ENCODE measurements at places on chromosomes 3 and 15.

DNA sequence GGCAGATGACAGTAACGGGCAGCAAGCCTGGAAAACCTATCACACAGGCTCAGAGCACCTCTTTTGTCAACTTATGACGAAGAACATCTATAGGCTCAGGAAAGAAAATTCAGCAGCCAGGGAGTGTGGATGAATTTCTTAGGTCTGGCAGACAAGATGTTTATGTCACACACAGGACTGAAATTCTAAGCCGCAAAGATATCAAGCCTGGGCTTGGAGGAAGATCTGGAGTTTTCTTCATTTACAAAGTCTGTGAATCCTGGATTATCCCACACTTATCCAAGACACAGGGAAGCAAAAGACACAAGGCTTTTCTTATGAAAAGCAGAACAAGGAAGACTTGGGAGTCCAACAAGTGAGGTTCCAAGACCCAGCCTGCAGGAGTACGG lies 23.4 kb upstream of the CHCHD6 start:
- no peak for DNase-seq

DNA sequence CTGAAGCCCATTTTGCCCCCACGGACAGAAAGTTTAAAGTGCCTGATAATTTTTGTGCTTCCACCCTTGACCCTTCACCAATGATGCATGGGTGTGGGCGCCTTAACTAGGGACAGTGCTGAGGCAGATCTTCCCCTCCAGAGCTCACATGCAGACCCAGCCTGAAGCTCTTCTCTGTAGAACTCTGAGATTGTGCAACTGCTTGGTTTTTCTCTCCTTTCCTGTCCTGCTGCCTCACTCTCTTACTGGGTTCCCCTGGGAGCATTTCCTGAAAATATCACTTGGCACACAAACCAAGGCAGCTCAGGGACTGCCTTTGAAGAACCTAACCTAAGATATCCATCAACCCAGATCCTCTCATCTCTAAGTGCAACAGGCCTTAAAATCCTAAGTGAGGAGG lies 220.3 kb upstream of the STT3B start:
- DNase-seq, result no peak

- DNase-seq, result no peak
Observed at GRCh38 chr3:34073961-34074360, 275.5 kb downstream of the PDCD6IP start.

GRCh38 chr3:85270488-85270887 lies 311.7 kb downstream of the CADM2 start:
- DNase-seq, result no peak

DNA sequence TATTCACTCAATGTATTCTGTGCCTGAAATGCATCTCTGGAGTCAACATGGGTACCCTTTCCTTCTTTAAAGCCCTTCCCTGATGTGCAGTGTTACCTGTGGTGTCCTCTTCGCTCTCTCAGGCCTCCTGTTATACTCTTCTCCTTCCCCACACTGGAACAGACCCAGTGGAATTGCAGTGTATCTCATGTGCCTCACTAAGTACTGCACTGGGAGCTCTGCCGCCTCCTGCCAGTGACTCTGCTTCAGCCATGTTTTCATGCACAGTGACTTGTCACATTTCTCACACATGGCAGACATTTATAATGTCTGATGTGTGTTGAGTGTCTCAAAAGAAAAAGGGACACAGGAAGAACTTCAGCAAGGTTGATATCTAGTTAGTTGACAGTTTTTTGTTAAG lies 191.0 kb downstream of the KLHL25 start:
- DNase-seq, result no peak

- DNase-seq, result no peak
Observed at GRCh38 chr3:9135930-9136525, 113.4 kb downstream of the SRGAP3 start.

- no peak for DNase-seq
Observed at GRCh38 chr15:80735344-80735743, 40.2 kb downstream of the ABHD17C start.

- DNase-seq, result no peak
Observed at GRCh38 chr15:63340353-63340752, 41.3 kb downstream of the CA12 start.

DNA sequence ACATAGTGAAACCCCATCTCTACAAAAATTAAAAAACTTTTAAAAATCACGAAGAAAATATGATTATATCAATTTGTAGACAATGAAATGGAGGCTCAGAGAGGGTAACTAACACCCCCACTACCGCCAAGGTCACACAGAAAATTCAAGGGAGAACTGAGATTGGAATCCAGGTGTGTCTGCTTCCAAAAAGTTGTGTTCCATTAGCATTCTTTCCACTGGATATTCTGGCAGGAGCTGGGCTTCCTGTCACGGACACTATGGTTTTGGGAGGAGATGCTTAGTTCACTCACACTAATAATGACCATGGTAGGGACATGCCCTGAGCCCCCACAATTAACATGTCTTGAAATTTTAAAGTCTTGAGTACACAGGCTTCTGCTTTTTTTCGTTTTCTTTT lies 28.8 kb downstream of the CTSH start:
- no peak for DNase-seq

DNA sequence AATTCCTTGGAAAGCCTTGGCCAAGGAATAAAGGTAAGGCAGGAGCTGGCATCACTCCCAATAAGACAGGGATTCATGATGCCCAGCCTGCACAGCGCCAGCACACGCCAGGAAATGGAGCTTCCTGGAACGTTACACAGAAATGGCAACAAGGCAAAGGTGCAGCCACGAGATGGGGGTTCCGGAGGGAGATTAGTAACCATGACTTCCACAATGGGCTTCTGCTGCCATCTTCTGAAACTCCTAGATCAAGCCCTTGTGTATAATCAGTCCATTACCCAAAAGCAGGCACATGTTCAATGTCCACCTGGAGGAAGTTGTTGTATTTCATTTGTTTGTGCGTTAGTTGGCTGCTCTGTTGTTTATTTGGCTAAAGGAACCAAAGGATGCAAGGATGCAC lies 131.2 kb upstream of the TRIM42 start:
- no peak for DNase-seq

- peak; percentile 20 for DNase-seq
Observed at GRCh38 chr3:197613199-197613598, 57.4 kb upstream of the BDH1 start.

DNA sequence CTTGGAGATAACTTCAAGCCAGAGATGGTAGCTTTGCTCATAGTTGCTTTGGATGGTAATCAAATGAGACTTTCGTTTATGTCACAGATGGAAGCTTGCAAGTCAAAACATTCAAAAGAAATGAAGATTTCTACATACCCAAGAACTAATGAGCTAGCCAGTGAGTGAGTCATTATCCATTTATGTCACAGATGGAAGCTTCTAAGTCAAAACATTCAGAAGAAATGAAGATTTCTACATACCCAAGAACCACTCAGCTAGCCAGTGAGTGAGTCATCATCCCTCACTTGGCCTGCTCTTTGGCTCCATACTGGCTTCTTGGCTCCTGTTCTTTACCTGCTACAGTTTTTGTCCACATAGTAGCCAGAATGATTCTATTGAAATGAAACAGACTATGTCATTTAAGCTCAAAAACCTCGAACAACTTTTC lies 559.8 kb upstream of the CBLB start:
- DNase-seq, result no peak

- peak; percentile 9 for DNase-seq
Observed at GRCh38 chr3:171187706-171188290, 161.3 kb upstream of the SLC2A2 start.

- no peak for DNase-seq
Observed at GRCh38 chr3:27166888-27167287, 202.3 kb downstream of the NEK10 start.

DNA sequence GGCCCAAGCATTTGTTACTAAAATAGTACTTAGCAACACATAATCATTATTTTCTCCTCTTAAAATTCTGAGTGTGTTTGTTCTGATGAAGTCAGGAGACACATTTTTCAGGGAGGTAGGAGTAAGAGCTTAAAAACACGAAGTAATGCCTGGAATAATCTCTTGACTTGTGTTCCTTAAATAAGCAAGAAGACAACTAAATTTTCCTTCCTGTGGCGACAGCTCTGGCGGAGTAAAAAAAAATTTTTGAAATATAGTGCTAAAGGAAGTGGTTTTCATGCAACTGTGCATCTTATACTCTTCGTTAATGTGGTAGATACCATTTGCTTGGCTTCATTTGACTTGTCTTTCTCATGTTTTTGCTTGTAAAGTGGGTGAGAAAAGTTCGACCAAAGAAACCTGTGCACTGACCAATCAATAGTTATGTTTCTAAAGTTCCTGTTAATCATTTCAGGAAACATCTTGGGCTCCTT lies 11.1 kb upstream of the MBNL1 start:
- DNase-seq, result no peak

GRCh38 chr3:179991104-179991503 lies 45.6 kb downstream of the PEX5L start:
- DNase-seq, result no peak

- no peak for DNase-seq
Observed at GRCh38 chr15:70006259-70007147, 91.2 kb downstream of the TLE3 start.

DNA sequence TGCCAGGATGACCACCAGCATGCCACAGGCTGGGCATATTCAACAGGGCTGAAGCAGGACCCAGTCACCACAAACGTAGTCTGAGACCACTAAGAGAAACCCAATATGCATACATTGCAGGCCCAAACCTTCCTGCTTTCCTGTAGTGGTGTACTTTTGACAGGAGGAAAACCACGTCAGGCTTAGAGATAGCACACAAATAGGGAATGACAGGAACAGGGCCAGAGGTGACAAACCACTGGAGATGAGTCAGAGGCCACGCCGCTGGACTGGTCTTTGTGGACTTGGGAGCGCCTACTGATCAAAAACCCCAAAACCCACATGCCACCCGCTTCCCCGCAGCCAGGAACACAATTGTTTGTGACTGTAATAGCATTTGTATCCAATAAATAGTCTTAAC lies 3.6 kb upstream of the EFCAB12 start:
- no peak for DNase-seq

DNA sequence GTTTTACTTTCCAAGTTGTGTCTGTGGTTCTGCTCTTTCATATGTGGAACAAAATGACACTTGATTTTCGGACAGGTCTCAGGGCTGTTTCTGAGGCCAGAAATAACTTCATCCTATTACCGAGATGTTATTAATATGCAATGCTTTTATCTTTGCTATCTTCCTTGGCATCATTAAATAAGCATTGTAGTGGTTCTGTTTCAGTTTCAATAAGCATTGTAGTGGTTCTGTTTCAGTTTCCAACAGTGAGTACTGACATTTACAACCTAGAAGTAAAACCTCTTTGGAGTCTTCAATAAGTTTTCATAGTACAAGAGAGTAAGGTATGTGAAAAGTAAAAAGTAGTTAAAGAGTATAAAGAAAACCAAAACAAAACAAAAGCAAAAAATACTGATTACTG lies 746.2 kb downstream of the GRM7 start:
- DNase-seq, result no peak

- no peak for DNase-seq
Observed at GRCh38 chr15:42108806-42109205, 14.4 kb upstream of the PLA2G4D start.

DNA sequence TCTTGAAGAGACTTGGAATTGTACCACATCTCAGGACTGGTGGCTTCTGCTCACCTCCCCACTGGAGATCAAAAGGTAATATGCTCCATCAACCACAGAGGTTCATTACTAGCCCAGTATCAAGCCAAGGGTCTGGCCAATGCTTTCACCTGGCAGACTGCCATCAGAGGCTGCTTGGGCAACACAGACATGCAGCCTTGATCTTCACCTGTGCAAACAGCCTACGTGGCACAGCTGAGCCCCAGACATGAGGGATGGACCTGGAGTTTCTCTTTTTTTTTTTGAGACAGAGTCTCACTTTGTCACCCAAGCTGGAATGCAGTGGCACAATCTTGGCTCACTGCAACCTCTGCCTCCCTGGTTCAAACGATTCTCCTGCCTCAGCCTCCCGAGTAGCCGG lies 105.6 kb upstream of the HES1 start:
- no peak for DNase-seq

GRCh38 chr15:86163816-86164215 lies 84.1 kb downstream of the AGBL1 start:
- DNase-seq, result no peak

GRCh38 chr3:169218314-169218983 lies 445.1 kb downstream of the MECOM start:
- DNase-seq, result no peak

- no peak for DNase-seq
Observed at GRCh38 chr15:98272625-98273024, 312.1 kb downstream of the ARRDC4 start.

DNA sequence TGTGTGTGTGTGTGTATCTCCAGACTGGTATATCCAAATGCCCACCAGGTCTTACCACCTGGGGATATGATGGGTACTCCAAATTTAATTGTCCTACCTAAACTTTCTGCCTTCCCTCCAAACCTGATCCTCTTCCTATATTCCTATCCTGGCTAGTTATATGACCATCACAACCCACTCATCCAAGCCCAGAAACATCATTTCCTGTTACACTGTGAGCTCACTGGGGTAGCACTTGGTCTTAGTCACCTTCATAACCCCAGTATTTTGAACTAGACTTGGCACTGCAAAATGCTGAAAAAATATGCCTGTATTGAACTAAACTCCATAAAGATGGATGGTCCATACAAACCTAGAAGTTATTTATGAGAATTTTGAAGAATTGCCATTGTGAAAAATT lies 178.8 kb upstream of the EIF1B start:
- DNase-seq, result no peak

- no peak for DNase-seq
Observed at GRCh38 chr3:188125076-188125475, 28.9 kb upstream of the LPP start.

GRCh38 chr3:126320517-126321293 lies 36.5 kb downstream of the KLF15 start:
- no peak for DNase-seq

GRCh38 chr15:91168457-91168856 lies 68.4 kb downstream of the SV2B start:
- DNase-seq, result no peak

DNA sequence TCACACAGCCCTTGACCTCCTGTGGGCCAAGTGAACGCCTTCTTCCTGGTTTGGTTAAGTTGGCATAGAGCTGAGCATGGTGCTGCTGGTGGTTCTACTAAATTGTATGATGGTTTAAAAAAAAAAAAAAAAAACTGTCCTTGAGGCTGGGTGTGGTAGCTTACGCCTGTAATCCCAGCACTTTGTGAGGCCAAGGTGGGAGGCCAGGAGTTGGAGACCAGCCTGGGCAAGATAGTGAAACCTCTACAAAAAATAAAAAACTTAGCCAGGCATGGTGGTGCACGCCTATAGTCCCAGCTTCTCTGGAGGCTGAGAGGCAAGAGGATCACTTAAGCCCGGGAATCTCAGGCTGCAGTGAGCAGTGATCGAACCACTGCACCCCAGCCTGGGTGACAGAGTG lies 58.9 kb upstream of the FLNB start:
- no peak for DNase-seq

DNA sequence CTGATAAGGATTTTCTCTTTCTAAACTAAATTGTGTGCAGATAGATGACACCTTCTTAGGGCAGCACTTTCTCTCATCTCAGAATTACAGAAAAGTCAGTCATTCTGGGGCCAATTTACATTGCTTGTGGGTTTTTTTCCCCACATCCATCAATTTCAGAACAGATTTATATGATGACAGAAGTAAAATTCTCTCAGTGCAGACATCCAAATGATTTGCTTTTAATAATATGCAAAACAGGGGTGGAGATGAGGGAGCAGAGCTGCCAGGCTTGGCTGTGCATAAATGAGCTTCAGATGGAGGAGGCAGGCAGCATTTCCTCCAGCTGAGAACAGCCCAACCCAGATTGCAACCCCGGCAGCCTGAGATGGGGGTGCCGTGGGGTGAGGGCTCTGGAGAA lies 44.0 kb downstream of the EDEM1 start:
- DNase-seq, result no peak

- DNase-seq, result no peak
Observed at GRCh38 chr3:184322731-184323487, 8.5 kb downstream of the EIF4G1 start.

GRCh38 chr3:50415061-50415460 lies 55.7 kb upstream of the TMEM115 start:
- DNase-seq, result no peak

Data from stimulated activated CD4-positive, alpha-beta T cell treated with anti-CD3 and anti-CD28 coated beads, Interleukin-2, amount 100 ng/mL, for 4 hours (primary cell).